ENCODE measurements at places on chromosomes 3 and 15.

GRCh38 chr15:64182859-64183370 is 20.1 kb upstream of the PPIB start:
- no peak for DNase-seq

DNA sequence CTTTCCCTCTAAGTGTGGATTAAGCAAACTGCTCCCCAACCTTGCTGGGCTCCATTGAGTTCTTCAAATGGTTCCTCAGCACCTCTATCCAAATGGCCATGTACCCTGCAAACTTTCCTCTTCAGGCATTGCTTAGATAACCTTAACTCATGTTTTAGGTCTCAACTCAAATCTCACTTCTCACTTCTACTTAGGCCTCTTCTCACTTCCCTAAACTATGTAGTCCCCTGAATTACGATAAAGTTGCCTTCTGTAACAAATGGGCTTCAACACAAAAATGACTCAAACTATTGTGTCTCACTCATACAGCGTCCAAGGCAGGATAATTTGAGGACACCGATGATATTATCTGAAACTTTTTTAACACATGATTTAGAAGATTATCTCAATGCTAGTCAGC is 62.4 kb upstream of the STAC start:
- no peak for DNase-seq

DNA sequence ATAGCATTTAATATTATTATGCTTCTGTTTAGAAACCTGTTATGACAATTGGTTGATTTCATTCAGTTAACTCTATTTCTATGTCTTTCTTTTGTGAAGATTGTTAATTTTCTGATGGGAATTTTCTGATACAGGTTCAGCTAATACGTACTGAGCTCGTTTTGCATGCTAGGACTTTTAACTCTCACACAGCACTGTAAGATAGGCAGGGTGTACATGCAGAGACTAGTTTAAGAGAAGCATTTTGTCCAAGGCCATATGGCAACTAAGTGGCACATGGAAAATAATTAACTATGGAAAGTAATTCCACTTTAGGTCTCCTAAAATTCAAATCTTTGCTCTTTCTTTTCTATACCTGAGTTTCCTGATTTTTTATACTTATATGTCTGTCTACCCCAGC is 81.9 kb downstream of the IL1RAP start:
- no peak for DNase-seq

DNA sequence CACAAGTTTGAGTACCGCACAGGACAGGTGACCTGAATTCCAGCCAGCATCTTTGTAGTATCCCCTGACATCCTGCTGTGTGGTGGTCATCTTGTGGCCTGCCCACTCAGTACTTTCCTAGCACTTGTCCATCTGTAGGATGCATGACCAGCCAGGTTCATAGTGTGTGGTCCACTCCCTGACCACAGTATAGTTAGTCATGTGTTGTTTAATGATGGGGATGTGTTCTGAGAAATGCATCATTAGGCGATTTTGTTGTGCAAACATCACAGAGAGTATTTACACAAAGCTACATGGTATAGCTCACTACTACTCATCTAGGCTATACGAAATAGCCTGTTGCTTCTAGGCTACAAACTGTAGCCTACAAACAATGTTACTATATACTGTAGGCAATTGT is 16.9 kb upstream of the RBPMS2 start:
- DNase-seq, result no peak

DNA sequence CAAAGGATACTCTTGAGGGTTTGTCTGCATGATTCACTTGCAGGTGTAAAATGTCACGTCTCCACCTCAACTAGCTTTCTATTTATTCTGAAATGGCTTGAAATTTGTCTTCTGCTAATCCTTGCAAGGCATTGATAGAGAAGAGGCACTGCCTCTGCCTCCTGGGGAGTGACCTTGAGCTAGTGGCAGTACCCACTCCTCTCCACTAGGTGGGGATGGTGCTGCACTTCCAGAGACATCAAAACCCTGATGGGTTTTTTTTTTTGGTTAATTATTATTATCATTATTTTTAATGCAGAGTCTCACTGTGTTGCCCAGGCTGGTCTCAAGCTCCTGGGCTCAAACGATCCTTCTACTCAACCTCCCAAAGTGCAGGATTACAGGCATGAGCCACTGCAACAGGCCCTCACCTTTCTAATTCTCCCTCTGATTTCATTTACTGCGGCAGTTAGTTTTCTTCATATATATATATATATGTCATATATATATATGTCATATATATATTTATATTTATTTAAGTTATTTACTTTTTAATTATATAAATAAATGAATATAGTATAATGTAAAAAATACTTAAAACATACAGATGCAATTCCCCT is 117.6 kb upstream of the EIF1B start:
- peak; percentile 48 for DNase-seq

GRCh38 chr3:98612587-98612986 is 19.2 kb upstream of the CPOX start:
- DNase-seq, result no peak

DNA sequence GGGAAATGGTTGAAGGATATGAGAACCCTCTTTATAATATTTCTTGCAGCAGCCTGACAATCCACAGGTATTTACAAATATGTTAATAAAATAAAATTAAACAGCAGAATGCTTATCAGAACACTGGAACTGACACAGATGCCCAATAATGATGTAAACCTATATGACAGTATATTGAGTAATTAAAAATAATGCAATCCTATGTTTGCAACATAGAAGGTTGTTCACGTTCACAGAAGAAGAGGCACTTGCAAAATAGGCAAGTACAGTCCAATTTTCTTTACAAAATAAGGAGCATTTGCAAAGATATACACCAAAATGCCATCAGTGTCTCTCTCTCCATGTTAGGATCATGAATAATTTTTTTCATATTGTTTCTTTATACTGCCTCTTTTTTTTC is 397.0 kb upstream of the WNT5A start:
- no peak for DNase-seq

DNA sequence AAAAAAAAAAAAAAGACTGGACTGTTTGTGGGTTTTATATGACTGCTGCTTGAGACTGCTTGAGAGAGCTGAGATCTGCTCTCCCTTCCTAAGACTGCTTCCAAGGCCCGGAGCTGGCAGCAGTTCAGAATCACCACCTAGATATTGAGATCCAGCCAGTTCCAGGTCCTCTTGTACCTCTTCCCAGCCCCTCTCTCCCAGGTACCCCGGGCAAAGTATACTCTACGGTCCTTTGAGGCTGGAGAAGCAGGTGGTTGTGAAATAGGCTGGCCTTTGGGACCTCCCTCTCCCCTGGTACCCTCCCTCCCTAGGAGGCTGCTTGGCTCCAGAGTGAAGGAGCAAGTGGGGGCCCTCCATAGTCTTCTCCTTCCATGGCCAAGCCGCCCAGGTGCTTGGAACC is 12.6 kb upstream of the BAHD1 start:
- DNase-seq, result no peak

GRCh38 chr3:142118911-142119310 is 30.4 kb downstream of the TFDP2 start:
- peak; percentile 15 for DNase-seq

GRCh38 chr3:18919158-18919557 is 229.2 kb upstream of the KCNH8 start:
- no peak for DNase-seq

- no peak for DNase-seq
Observed at GRCh38 chr3:21888656-21889055, 137.6 kb upstream of the ZNF385D start.

DNA sequence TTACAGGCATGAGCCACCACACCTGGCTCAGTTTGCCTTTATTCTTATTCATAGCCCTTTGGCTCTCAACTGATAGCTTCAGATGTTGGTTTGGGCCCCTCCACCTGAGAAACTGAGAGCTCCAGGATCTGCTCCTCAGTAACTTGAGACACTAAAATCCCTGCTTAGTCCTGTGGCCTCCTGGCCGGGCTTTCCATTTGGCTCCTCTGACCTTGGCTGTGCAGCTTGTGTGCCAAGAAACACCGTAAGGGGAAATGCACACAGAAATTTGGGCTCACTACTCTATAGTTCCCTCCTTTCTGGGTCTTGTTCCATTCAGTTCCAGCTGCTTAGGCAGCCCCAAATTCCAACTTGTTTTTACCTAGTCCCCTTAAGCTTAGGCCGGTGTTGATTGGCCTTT is 24.9 kb downstream of the NIPA2 start:
- DNase-seq, result no peak

- peak; percentile 46 for DNase-seq
Observed at GRCh38 chr3:149042789-149043386, 43.4 kb downstream of the HLTF start.

DNA sequence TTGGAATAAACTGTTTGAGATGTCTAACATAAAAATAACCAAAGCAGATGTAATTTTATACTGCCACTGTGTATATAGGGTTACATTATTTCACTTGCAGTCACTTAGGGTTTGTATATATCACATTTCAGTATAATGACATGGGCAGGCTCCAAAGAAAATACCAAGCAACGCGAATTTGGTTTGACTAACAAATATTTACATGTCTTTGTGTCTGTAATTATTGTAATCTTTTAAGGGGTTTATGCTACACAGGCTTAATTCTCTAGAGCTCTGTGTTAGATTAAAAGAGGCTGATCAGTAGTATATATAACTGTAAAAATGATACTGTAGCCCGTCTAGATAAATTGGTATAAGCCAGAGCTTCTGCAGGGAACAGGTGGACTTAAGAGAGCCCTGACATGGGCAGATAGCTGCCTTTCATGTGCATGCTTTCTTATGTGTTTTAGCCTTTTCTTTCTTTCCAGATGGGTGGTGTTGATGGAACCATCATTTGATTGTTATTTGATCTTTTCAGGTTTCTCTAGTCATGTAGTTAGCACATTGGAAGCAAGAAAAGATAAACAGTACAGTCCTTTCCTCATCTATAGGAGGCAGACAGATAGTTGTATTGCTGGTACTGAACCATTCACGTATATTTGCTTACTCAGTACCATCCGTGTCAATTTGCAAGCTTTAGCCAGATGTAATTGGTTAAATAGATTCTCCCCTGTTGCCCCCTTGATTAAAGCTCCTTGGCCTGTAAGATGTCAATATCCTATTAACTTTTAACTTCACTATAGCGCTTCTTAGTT is 86.1 kb downstream of the GALK2 start:
- DNase-seq, result no peak

DNA sequence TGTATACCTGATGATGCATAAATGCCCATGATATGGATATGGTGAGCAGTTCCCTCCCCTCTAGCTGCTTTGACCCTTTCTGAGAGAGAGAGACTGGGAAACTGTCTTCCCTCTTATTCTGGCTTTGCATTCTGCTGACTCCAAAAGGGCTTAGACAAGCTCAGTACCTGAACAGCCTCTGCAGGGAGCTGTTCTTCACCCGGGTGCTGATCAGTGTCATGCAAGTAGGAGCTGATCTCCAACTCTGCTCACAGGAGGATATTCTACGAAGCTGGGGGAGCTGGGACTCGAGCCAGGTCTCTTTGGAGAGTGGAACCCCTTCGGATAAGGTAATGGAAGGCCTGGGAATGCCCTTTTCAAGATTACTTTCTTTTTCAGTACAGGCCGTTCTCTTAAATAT is 237.1 kb downstream of the RYR3 start:
- DNase-seq, result peak; percentile 49

- peak; percentile 17 for DNase-seq
Observed at GRCh38 chr3:63814237-63814636, 4.9 kb upstream of the C3orf49 start.

DNA sequence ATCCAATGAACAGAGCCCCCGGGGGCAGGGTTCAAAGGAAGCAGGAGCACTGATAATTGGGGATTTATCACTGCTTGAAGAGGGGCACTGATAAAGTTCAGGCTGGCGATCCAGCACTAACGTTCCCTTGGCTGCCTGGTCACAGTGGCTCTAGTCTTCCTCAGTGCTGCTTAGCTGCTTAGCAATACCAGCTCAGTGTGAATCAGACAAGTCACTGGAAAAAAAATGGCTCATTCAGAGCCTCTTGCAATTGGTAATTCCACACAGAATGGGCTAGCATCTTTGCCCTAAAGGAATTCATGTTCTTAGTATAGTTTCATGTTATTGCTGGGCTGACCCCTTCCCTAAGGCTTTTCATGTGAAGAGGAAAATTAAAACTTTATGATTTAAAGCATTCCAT is 95.7 kb upstream of the SLC2A2 start:
- DNase-seq, result no peak

DNA sequence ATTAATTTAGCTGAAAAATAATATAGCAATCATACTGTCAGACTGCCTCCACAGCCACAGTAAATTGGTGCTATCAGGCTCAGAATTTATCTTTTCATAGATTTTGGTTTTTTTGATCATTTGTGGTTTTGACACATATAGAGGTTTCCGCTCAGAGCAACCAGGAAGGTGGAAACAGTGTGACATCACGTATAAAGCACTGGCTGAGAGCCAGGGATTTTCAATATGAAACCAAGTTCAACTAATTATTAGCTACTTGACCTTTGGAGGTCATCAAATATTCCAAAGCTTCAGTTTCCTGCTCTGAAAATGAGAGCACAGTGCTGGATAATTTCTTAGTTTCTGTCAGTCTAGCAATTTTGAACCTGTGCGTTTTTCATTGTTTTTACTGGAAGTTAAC is 433.8 kb upstream of the SUCLG2 start:
- DNase-seq, result no peak

DNA sequence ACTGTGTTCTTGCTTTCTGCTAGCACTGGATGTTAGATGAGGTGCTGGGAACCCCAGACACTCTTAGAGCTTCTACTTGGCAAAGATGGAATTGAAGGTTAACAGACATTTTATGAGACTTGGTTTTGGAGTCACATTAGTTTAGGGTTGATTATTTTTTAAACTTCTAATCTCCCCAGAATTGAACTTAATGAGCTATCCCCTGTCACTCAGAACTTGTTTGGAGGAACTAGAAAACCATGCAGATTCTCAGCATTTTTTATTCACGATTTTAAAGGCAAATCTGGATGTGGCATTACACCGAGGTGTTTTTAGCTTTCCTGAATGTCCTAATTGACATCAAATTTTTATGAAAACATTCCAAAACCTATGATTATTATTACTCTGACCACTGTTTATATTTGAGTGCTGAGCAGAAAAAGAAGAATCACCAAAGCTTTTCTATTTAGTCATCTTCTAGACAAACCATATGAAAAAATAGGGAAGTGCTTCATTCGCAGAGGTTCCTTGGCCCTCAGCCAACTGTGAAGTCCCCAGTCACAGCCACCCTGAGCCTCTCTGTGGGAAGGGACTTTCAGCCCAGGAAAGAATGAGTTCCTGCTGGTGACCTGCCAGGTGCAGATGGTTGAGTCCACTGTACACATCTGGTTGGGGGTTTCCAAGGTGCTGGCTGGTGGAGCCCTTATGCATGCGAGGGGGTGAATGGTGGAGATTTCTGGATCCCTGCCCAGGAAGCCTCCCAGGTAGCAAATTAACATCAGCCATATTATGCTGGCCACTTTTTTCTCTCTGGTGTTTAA is 196.0 kb upstream of the TOPAZ1 start:
- no peak for DNase-seq

DNA sequence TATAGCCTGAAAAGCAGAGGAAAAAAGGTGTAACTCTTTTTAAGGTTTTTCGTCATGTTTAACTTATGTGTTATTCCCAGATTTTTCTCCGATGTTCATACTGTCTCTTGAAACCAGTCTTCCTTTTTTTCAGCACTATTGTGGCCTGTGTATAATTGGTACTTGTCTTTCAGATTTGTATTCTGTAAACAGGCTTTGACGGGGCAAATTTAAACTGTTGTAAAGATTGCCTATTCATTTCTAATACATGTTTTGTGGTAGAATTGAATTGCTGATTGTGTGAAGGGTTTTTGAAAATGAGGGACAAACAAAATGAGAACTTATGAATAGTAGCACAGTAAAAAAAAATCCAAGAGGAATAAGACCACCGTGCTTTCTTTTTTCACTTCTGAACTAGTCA is 33.6 kb downstream of the AKAP13 start:
- no peak for DNase-seq

GRCh38 chr15:63223463-63223862 is 34.1 kb downstream of the RAB8B start:
- no peak for DNase-seq

Measured in fibroblast of skin of abdomen (primary cell).